NCI-H69 (cell line): ENCODE measurements at places on chromosomes 12 and 14.

DNA sequence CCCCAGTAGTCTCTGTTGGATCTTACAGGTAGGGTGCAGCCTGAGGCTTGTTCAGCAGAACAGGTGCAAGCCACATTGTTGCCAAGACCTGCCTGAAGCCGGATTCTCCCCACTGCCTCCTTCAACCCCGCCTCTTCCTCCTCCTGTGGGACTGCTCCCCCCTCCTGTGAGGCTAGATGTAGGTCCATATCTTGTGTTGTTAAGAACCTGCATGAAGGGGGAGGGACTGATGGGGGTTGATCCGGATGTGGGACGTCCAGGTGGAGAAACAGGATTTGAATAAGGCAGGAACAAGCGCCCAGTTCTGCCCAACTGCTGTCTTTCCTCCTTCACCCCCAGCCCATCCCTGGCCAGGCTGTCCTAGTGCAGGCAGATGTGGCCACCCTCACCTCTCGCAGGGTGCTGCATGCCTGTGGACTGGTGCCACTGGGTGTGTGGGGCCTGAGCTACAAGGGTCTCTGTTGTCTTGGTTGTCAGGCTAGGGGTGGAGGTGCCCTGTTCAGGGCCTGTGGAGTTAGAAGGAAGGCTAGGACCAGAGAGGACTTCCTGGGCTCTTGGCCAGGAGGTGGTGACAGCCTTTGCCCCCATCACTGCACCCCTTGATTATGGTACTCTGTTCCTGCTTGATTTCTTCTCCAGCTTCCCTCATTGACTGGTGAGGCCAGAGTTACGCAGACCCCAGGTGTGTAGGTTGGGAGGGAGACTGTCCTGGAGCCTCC is 1.4 kb downstream of the NR4A1 start:
- peak; percentile 49 for DNase-seq

- peak; percentile 60 for DNase-seq
These were observed 52.9 kb downstream of the ATL1 start for GRCh38 chr14:50612806-50613205.

DNA sequence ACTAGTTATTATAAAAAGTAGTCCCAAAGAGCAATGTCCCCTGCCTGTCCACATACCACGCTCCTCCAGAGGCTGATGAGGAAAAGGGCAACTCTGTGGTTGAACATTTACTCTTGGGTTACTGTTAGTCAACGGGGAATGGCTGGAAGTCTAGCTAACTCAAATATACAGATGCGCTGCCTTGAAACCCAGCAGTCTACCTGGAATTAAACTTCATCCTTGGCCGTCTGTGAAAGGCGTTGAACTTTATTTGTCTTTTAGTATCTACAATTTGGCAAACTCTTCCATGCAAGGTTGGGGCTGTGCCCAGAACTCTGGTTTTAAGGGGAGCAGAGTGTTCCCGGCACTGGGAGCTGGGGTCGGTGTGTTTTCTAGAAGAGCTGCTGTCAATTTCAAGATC is 3.9 kb upstream of the MEG3 start:
- no peak for DNase-seq

- no peak for DNase-seq
These were observed 146.1 kb upstream of the NCOR2 start for GRCh38 chr12:124713436-124714082.

DNA sequence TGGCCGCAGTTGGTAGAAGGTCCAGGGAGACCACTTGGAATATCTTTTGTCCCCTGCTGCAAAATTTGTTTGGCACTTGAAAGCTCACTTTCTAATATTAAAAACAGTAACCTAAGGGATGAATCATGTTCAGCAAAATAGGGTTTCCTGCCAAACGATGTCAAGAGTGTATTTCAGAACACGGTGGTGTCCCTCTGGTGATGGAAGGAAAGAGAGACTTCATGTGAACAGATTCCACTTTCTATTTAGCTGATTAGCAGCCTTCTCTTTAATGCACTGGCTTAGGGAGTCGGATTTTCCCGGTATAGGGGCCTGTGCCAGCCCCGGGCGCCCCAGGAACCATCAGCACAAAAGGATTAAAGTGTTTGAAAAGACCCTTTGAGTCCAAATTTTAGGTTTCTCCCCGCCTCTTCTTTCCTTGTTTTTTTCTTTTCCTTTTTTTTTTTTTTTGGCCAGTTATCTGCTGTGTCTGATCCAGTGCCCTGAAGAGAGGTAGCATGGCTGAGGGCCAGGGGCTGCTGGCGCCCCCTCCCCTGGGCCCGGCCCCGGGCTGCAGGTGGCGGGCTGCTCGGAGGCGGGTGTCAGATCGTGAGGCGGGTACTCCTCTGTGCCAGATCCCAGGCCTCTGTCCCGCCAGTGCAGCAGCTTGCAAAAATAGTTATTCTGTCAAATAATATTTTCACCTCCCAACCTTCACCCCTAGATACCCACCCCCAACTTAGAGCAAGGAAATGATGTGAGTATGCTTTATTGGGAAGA is 88.3 kb downstream of the TESC start:
- no peak for DNase-seq

DNA sequence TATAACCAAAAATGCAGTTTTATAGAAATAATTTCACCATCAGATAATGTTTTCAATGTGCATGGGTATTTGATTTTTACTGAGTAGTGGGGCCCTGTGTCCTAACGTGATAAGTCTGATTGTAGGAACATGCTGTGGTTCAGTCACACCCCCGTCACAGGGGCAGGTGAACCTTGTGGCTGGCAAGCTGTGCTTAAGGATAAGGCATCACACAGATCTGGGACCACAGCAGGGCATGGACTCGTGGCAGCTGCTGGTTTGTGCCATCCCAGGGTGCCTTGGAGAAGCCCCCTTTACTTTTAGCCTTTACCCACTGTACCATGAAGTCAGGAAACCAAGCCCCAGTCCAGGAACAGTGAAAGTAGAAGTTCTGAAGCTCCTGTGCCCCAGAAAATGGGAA is 16.7 kb downstream of the CCNK start:
- DNase-seq: no peak

- DNase-seq: no peak
These were observed 21.6 kb upstream of the TMEM229B start for GRCh38 chr14:67510121-67510520.

DNA sequence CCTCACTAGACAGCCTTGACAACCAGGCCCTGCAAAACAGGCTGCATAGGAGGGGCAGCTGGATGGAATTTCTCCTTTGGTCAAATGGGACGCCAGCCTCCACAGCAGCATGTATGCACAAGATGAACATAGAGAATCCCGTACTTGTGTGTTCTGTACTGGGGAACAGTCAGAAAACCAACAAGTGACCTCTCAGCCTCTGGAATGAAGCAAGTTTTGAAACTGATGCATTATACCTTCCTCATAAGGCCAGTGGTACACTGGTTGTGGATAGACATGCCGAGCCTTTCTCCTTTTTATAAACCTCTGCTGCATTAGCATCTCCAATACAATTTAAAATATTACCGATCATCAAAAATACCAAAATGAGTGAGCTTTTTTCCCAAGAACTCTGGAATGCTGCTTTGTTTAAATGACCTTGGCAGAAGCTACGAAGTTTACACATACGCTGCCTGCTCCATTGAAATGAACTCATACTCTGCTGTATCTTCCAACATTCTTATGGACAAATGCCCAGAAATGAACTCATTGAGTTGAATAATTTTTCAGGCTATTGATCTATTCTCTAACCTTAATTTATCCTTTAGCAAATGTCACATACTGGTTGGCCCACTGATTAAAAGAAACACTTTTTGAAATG is 47.6 kb upstream of the FERMT2 start:
- DNase-seq: no peak

DNA sequence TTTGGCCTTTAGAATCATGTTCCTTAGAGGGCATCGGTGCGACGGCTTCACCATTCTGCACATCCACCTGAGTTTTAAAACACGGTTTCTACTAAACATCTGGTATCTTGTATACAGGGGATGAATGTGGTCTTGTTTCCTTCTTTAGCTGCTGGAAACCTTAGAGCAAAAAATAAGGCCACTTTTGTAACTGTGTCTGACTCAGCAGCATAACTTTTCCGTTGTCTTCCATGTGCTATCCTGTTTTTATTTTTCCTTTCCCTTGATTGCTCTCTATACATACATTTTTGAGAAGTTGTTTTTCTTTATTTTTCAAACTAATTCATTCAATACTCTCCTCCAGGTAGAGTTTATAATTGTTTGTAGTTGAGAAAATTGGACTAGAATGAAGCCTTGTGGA is 108.8 kb upstream of the PCED1B start:
- no peak for DNase-seq

DNA sequence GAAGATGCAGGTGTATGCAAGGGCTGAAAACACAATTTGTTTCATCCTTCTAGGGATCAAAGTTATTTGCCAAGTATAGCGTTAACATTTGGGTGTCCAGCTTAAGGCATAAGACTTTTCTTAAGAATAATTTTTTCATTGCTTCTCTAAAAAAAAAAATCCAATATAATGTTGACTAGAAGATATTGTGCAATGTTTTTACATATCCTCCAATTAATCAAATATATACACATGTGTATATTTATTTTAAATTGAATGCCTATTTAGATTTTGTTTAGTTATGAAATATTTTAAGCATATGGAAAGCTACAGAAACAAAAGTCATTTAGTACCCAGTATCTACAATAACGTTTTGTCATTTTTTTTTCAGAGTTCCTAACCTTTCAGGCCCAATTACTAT is 28.5 kb upstream of the KRR1 start:
- DNase-seq: no peak

DNA sequence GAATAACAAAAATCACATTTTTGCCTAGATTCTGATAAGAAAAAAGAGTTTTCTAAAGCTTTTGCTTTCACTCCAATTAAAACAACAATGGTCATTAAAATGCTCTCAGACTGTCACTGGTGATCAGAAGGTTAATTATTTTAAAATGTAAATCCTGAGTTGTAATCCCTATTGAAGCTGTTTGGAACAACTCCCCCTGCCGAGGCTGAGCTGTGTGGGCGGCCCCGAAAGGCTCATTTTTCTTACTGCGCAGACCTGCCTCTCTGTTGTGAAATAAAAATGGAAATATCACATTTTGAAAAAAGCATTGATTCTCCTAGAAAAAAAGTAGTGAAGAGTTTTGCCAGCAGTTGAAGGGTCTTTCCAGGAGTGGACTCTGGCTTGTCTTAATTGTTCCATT is 174.8 kb upstream of the CDKN3 start:
- peak; percentile 15 for DNase-seq

DNA sequence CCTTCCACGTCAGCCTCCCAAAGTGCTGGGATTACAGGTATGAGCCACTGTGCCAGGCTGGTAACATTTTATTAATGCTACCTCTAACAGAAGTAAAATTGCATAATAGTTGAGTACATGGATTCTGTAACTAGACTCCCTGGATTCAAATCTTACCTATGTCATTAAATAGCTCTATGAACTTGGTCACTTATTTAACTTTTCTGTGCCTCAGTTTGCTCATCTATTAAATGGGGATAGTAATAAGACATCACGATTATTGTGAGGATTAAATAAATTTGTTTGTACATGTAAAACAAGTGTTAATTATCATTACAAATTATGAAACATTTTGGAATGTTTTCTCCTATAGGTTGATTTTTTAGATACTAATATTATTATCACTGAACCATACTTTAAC is 6.7 kb downstream of the ACTR6 start:
- DNase-seq: no peak

DNA sequence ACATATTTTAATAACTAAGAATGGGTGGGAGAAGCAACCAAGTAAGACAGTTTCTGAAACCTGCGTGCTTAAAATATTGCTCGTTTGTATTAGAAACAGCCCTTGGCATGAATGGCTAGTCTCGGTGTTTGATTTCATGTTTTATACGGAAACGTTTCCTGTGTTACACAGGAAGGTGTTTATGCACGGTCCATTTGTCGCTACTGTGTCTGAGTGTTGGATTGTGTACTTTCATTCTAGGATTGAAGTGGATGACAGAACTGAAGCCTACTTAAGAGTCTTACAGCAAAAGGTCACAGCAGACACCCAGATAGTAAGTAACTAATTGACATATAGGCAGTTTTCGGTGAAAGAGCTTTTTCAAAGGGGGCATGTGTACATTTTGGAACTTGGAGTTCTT is 19.6 kb downstream of the PIWIL1 start:
- no peak for DNase-seq

DNA sequence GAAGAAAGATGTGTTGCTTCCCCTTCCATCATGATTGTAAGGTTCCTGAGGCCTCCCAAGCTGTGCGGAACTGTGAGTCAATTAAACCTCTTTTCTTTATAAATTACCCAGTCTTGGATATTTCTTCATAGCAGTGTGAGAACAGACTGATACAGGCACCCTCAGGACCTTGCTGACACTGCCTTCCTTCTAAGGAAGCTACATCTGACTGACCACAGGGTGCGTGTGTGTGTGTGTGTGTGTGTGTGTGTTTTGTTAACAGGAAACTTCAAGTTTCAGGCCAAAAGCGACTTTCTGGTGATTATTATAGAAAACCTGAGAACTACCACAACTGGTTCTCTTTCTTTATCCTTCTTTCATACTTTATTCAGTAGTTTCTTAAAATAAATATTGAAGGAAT is 149.0 kb downstream of the CAPZA3 start:
- no peak for DNase-seq

DNA sequence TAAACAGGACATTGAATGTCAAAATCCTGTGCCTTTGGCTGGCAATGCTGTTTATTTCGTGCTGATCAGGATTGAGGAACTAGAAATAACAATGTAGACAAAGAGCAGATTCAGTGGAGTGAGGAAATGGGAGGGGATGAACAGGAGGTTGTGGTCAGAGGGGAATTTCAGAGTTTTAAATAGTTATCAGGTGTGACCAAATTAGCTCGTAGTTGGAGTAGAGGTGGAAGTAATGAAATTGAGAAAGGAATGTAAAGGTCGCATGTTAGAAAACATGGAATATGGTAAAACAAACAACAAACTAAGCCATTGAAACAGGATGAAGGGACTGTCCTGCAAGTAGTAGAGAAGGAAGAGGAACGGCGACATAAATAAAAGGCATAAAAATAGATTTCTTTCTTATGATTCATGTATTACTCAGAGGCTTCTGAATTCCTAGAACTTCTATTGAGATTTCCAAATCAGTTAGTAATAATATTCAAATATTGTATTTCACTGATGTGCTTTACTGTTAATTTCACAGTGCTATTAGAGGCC is 9.5 kb upstream of the SAV1 start:
- no peak for DNase-seq

GRCh38 chr12:126915309-126915708 is 1351.7 kb upstream of the TMEM132C start:
- no peak for DNase-seq

DNA sequence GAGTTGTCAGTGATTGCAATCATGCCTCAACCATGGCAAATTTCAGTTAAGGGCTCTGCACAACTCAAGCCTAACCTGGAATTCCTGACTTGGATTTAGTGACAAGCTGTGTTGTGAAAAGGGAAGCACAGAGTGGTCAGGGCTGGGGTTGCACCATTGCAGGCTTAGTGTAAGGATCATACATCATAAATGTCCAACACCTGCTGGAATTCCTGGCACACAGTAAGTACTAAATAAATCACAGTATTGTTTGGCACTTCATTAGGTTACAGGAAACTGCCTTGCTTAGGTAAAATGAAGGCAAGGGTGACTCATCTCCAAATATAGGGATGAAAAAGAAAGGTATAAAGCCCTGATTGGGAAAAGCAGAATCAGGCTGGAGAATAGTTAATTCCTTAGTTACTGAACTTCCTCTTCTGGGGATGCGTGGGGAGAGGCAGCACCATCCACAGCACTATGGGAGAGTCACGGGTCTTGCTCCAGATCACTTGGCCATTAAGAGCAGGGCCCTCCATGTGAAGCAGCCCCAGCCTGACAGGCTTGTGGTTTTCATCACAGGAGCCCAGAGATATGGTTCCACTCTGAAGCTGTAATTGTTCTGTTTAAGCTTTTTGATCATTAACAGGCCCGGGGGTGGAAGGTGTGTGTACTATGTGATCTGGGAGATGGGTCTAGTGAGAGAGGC is 39.7 kb downstream of the SLC8A3 start:
- peak; percentile 34 for DNase-seq
